Vagina (tissue), 2 donors: ENCODE measurements at places on chromosomes 5 and 9. TPM values are rescaled to one million over a fixed set of nuclear protein-coding genes. Genes with fewer than 3 reads are reported as not detected.

Gene LEAP2
- 4.2 TPM for total RNA-seq

Gene KIAA1958
- total RNA-seq: 12.0 TPM

- no peaks in the 10 kb centered on the region for H3K27me3 ChIP-seq
- no peak overlapping the region for H3K27ac ChIP-seq
- DNase-seq: no peak
- H3K36me3 ChIP-seq: no peaks in the 10 kb centered on the region
- no peak overlapping the region for H3K4me3 ChIP-seq
Measured at GRCh38 chr5:120160124-120160895, 303.8 kb upstream of the PRR16 start.

DNA sequence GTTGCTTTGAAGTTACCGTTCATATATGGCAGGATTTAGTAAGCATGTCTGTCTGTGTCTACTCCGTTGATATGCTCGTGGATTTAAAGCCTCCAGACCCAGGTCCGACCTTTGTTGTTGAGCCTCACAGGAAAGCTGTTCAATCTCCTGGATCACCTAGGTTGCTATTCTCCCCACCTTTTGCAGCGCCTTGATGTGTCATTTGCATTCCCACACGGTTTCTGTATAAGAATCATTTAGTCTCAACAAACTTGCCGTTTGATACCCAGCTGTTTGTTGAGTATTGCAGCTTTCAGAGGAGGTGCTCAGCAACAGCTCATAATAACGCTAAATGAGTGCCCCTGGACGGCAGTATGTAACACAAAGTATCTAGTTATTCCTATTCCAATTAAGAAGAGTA, 1.2 kb upstream of the ADGRV1 start:
- no peak overlapping the region for H3K4me3 ChIP-seq
- no peaks in the 10 kb centered on the region for H3K36me3 ChIP-seq
- H3K4me1 ChIP-seq: peaks cover 13% of the 10 kb centered on the region
- no peak for DNase-seq

DNA sequence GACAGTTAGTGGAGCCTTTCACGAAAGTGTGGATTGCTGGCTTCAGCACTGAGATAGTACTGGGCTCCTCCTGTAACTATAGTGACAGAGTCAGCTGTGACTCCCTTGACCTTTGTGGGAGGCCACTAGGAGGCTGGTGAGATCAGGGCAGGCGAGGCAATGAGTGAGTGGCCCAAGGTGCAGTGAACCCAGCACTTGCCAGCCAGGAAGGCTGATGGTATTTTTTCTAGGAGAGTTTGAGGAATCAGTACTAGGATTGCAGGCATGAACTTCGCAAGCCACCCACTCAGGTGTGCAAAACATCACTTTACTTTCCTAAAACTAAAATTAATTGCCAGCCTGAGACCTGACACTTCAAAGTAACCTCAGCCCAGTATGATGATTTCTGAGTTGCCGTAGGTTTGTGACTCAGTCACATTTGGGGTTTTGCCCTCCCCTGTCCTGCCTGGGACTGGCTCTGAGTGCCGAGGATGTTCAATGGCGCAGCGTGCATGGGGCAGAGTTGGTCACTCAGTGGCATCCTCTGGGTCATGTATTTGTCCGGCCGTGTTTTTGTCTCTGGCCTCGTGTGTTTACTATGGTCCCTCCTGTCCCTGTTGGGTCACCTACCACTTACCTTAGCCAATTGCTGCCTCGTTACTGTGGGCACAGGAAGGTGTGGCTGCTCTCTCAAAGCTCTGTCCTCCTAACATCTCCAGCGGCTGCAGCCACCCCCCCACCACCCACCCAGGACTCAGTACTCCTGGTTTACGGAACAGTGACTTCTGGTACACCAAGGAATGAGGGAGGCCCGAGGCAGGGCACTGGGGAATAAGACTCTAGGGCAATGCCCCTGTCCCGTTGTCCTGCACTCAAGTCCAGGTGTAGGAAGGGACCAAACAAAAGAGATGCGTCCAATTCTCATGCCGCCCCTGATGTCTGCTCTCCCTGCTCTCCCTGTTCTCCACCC, 67.2 kb downstream of the IL31RA start:
- H3K4me1 ChIP-seq: no peaks in the 10 kb centered on the region
- H3K27me3 ChIP-seq: no peaks in the 10 kb centered on the region
- no peak overlapping the region for H3K27ac ChIP-seq

- H3K4me1 ChIP-seq: no peaks in the 10 kb centered on the region
- no peak for DNase-seq
- H3K27ac ChIP-seq: no peak overlapping the region
- no peaks in the 10 kb centered on the region for H3K36me3 ChIP-seq
- no peak overlapping the region for H3K4me3 ChIP-seq
Measured at GRCh38 chr5:106796081-106796480, 874.7 kb downstream of the EFNA5 start.

GRCh38 chr9:4638968-4639367, 23.1 kb upstream of the PLPP6 start:
- H3K4me3 ChIP-seq: no peak overlapping the region
- H3K27me3 ChIP-seq: no peaks in the 10 kb centered on the region
- H3K27ac ChIP-seq: no peak overlapping the region
- H3K4me1 ChIP-seq: no peaks in the 10 kb centered on the region
- no peaks in the 10 kb centered on the region for H3K36me3 ChIP-seq

- H3K4me1 ChIP-seq: peaks cover 40% of the 10 kb centered on the region
- H3K27ac ChIP-seq: peak overlapping the region; percentile 87
- peaks cover 24% of the 10 kb centered on the region for H3K36me3 ChIP-seq
- no peaks in the 10 kb centered on the region for H3K27me3 ChIP-seq
- no peak for DNase-seq
Measured at GRCh38 chr9:131606896-131607567, 61.7 kb downstream of the PRRT1B start.

- H3K27ac ChIP-seq: peak overlapping the region; percentile 36
- peaks cover 43% of the 10 kb centered on the region for H3K4me1 ChIP-seq
- H3K4me3 ChIP-seq: no peak overlapping the region
- no peaks in the 10 kb centered on the region for H3K36me3 ChIP-seq
- H3K27me3 ChIP-seq: no peaks in the 10 kb centered on the region
Measured at GRCh38 chr5:35483780-35484179, 133.9 kb upstream of the SPEF2 start.

GRCh38 chr5:65862384-65862783, 64.0 kb upstream of the ERBIN start:
- H3K27ac ChIP-seq: no peak overlapping the region
- no peaks in the 10 kb centered on the region for H3K4me1 ChIP-seq
- H3K4me3 ChIP-seq: no peak overlapping the region
- no peak for DNase-seq
